Activated CD8-positive, alpha-beta T cell treated with anti-CD3 and anti-CD28 coated beads, Interleukin-2, amount 10 ng/mL, durations not matched to agents 7 days and 5 days (primary cell): ENCODE measurements at places on chromosomes 1 and 21.
A peak's percentile ranks its signal among the peaks of the same experiment; 100 is the strongest.

GRCh38 chr1:50603274-50604271 lies 180.3 kb upstream of the DMRTA2 start:
- DNase-seq = no peak

DNA sequence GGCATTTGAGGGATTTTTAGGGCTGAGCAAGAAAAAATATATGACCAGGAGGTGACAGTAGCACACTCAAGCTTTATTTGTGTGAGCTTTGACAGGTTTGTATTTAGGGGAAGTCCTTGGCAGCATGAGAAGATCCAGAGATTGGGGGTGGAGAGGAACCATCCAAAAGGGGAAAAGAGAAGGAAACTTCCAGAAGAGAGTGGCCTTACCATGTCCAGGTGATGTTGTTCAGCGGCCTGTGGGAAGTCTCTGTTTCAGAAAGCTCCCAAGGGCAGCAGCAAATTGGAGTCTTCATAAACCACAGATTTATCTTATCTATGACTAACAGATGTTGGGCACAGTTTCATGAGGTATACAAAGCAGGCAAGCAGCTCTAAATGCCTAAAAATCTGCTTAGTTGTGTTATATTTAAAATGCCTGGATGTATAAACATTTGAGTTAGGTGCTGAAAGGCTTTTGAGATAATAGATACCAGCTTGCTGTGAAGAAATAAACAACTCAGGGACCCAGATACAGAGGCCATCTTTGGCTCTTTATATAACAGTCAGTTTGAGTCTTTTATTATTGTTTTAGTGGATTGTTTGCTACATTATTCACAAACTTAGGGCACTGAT lies 21.2 kb upstream of the ADAR start:
- no peak for DNase-seq

- DNase-seq = no peak
Measured at GRCh38 chr21:36966821-36967768, 626 bp upstream of the HLCS start.

DNA sequence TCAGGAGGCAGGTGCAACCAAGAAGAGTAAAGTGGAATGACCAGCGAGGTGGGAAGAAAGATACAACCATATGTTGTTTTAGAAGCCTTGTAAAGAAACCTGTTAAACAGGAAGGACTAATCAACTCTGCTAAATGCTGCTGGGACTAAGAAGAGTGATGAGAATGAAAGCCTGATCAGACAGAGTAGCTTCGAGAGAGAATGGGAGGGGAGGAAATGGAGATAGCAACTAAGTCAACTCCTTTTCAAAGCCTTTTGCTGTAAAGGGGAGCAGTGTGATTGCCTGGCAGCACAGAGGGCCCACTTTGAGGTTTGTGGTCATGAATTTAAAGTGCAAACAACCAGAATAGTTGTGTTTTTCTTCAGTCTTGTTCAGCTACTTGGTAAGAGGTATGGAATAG lies 31.4 kb downstream of the SLC30A7 start:
- peak; percentile 80 for DNase-seq

DNA sequence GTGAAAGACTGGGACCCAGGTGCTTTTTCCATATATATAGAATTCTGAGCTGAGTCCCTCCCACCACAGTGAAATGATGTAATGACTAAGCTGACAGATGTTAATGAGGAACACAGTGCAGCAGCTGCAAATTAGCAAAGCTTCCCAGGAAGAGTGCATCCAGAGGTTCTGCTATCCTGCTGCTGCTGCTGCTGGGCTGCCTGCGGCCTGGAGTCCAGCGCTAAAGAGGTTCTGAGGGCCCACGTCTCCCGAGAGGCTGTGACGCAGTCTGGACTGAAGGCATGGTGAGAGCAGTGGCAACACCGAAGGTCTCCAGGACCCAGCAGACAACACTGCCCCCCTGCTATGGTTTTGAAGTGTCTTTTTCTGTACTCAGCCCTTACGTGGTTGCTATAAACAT lies 63.9 kb downstream of the URB2 start:
- DNase-seq = no peak

GRCh38 chr21:31520561-31521098 lies 138.9 kb upstream of the SOD1 start:
- no peak for DNase-seq

DNA sequence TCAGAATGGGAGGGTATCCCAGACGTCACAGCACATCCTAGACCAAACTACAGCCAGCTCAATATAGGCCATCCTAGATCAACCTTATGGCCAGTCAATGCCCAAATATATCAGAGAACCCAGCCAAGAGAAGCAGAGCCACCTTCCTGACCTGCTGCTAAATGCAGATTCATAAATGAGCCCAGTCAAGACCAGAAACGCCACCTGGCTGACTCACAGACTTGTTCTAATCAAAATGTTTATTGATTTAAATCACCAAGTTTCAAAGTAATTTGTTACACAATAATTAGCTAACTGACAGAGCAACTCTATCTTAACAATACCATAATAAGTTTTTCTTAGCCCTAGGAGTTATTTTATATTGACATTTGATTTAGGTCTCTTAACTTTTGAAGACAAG lies 28.6 kb downstream of the ZNF644 start:
- DNase-seq = no peak

DNA sequence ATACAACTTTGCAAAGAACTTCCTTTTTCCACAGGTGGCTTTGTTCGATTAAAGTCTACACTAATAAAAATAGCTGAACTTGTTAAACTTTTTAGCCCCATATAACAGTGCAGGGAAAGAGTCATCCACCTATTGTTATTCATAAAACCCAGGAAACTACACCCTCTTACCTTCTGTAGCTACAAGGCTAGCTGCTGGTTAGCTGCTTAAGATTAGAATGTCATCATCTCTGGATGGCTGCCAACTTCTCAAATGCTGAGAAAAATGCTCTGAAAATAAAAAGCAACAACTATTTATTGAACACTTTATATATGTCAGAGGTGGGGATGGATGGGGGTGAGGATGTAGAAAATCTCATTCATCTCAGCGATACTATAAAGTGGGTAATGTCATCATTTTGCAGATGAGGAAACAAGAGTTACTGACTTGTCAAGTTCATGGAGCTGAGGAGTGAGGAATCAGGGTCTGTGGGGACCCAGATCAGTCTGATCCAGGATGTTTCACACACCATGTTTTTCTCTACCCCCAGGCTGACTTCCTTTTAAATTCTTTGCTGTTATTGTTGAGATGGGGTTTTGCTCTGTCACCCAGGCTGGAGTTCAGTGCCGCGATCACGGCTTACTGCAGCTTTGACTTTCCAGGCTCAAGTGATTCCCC lies 17.1 kb downstream of the ATP5PF start:
- DNase-seq = no peak

DNA sequence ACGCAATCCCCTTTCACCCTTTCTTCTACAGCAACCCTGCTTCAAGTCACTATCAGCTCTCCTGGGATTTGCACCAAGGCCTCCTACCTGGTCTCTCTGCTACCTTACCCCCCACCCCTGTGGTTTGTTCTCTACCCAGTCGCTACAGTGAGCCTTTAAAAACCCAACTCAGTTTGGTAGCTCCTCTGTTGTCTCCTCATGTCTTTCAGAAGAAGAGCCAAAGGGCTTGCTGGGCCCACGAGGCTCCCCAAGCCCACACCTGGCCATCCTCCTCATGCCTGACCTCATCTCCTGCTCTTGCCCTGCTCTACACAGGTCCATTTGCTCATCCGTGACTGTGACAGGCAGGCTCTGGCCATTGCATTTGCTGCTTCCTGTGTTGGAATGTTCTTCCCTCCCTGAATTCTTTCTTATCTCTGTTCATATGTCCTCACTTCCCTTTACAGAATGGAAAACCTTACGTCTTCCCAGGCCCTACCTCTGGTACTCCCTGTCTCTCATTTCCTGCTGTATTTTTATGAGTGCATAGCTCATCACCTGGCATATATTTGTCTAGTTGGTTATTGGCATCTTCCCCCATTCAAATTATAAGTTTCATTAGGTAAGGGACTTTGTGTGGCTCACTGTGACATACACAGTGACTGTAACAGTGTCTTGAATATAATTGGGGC lies 3.3 kb downstream of the RGS16 start:
- no peak for DNase-seq

DNA sequence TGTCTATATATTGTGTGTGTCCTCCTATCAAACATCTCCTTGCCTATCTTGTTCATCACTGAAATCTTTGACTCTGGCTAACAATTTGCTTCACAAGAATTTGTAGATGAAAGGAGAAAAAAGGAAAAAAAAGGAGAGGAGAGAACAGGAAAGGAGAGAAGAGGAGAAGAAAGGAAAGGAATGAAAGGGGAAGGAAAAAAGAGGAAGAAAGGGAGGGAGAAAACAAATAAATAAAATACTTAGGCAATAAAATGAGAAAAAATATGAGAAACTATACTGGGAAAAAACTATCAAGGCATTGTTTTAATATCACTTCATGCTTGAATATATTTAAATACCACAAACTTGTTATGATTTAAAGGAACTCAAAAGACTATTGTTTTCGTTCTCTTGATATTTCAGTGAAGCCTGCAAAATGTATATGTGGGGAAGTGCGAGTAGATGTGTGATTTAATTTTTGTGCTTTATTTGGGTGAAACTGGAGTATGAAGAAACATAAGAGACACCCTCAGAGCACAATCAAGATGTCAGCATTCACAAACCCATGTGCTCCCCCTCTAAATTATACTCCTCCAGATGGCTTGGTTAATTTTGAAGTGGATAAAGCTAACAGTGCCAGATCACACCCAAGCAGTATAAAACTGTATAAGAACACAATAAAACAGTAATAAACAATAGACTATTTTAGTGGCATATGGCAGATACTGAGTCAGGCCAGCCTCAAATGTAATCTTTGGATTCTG lies 205.7 kb upstream of the SAMSN1 start:
- DNase-seq = no peak

DNA sequence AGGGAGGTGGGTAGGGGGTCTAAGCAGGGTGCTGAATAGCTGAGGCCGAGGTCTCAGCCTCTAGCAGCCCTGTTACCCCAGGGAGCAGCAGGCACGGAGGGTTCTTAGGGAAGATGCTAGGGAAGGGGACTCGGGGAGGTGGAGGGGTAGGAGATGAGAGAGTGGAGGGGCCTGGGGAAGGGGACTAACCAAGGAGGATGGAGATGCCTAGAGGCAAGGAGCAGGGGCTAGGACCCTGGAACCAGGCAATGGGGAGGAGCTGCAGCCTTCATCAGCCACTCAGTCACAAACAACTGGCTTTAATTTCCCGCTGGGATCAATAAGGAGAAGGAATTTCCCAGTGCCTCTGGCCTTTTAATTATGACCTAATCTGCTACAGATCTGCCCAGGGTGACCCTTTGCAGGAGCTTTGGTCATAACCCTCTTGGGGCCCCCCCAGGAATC lies 2.9 kb upstream of the CRABP2 start:
- DNase-seq = no peak

DNA sequence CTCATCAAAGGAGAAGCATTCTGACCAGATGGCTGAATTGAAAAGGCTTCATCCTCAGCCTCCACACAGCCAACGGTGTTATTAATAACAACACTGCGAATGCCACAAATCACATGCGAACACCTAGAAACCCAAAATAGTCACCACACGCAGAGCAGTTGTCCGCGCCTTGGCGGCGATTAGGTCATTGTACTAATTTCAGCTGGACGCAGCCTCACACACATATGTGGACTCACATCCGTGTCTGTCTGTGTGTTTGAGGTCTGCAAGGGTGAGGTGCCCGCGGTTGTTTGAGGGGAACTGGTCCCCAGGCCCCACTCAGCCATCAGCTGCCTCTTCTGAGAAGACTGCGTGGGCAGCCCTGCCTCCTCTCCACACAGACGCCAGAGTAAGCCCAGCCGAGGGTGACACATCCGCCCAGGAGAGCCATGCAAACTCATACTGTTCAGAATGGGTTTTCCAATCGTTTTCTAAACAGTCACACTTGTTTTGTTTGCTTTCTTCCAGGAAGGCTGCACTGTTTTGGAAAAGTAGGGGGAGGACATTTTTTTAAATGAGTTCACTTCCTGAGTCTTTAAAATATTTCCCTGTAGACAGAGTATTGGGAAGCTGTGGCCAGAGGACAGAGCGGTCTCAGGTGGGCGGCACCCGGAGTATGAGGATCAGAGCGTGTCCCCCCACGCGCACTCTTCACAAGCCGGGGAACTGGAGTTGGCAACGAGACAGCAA lies 53.4 kb downstream of the TOMM20 start:
- peak; percentile 43 for DNase-seq

DNA sequence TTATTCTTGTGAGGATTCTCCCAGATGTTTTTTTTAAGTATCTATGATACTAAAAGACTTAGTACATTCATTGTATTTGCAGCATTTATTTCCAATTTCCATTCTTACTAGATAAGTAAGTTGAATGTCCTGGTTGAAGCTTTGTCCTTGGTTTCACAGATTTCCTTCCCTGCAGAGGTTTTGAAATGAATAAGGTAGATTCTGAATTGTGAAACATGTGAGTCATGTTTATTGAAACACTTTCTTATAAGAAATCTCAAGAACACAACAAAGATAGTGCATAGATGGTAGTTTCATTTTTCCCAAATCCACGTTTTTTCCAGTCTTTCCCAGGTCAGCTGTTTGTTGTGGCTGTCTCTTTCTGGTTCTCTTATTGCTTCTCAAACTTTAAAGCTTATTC lies 24.8 kb downstream of the GABPA start:
- no peak for DNase-seq

DNA sequence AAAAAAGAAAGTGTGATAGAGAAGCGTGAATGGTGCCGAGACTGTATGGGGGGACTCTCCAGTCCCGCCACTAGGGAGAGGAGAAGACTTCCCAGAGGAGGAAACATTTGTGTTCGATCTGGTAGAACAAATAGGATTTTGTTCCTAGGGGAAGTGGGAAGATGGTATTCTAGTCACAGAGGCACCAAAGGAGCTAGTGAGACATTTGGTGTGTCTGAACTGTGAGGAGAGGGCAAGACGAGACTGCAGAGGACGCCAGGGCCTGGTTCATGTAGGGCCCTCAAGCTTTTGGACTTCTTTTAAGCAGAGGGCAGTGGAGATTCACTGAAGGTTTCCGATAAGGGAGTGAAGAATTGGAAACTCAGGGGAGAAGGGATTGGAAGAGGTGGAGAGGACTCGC lies 2.9 kb downstream of the BTBD19 start:
- DNase-seq = no peak

DNA sequence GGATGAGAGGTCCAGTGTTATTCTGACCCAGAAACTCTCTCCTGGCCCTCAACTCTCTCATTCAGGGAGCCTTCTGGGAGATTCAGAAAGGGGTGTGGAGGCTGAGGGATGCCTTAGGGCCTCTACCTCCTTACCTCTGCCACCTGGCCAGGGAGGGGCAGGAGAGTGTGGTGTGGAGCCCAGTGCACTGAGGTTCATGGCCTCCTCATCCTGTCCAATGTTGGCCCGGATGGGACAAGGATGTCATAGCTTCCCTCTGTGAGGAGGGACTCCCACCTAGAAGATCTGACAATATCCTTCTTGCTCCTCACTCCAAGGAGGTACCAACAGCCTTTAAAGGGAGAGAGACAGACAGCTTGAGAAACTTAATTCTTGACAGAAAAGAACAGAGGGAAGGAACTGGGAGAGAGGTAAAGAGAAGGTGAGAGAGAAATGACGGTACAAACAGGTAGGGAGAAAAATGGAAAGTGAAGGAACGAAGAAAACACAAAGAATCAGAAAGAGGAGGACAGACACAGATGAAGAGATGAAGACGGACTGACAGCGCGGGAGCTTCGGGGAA lies 779 bp downstream of the BEND5 start:
- no peak for DNase-seq
